ENCODE measurements at places on chromosomes 11 and 22. TPM values are rescaled to one million over a fixed set of nuclear protein-coding genes. Genes with fewer than 3 reads are reported as not detected.
A peak's percentile ranks its signal among the peaks of the same experiment; 100 is the strongest.

DNA sequence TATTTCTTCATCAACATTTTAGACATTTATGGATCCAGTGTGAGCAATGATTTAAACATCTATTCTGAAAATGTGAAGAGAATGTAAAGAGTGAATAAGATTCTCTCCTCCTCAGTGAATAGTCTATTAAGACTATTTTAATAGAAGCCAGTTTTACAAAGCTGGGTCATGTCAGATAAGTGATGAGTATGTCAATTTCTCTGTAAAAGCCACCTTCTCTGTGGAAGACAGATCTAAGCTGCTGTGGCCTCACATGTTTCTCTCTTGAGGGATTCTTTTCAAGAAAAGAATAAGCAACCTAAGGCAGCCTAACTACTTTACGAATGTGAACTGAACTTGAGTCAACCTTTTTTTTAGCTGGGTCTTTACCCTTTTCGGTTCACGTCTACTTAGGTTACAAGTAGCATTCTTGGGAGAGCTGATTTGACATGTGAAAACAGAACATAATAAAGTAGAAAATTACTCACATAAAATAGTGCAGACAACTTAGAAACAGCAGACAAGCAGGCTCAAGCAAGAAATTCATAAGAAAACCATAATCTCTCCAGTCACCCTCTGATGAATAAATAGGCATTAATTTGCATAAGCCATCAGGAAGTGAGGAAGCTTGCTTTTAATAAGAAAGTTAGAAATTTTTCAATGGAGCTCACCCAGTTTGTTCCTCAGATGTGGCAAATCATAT is 9.9 kb downstream of the CTSC start:
- no peak for DNase-seq

DNA sequence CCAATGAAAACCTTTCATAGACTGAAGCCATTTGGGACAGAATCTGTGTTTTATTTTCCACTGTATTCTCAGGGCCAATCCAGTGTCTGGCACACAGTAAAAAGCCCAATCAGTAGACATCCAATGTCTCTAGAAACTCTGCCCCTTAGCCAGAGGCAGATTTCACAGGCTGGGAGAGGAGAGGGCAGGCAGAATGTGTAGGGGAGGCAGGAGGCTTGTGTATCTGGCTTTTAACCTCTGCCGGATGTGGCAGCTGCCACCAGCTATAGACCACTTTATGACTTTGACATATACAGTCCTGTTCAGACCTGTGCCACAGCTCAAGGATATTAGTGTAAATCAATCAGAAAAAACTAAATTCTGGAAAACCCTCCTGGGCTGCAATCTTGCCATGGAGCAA is 4.4 kb downstream of the EXPH5 start:
- DNase-seq: no peak

DNA sequence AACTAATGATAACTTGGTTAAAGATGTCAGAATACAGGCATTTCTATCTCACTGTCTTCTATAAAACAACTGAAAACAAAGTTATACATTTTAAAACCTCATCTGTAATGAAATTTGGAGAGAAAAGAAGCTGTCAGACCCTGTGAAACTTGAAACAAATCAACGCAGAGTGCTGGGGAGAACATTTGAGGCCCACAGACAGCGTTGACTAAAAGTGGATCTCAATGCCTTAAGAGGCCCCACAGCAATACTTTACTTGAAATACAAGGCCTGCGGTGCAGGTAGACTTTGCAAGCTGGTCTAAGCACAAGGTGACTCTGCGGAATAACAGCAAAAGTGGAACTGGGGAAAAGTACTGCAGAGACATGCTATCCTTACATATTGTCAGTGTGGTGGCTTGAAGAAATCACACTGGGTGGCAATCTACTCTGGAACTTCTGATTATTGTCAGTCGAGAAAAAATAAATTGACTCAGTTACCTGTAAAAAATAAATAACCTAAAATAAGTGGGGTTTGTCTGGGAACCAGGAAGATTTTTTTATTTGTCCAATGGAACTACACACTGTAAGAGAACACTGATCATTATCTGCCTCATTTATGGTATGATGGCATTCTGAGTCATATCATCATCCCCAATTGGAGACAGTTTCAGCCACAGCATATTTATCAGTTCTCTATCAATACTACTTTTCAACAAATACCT is 138.9 kb downstream of the LUZP2 start:
- DNase-seq: no peak

DNA sequence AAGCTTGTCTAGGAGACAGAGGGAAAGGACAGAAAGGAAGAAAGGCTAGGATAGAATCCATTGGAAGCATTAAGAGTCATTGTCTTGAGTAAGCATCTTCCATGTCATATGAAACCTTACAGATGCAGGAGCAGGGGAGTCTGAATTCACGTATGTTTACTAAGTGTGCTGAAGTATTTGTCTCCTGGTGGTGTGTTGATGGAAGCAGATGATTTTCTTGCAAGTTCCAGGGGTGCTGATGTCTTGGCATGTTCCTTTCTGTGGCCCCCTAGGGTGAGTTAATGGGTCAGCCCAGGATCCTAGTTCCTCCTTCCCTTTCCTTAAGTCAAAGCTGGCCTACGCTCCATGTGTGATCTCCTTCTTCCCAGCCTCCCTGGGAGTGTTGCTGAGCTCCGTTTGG is 110.2 kb downstream of the TEAD1 start:
- no peak for DNase-seq

DNA sequence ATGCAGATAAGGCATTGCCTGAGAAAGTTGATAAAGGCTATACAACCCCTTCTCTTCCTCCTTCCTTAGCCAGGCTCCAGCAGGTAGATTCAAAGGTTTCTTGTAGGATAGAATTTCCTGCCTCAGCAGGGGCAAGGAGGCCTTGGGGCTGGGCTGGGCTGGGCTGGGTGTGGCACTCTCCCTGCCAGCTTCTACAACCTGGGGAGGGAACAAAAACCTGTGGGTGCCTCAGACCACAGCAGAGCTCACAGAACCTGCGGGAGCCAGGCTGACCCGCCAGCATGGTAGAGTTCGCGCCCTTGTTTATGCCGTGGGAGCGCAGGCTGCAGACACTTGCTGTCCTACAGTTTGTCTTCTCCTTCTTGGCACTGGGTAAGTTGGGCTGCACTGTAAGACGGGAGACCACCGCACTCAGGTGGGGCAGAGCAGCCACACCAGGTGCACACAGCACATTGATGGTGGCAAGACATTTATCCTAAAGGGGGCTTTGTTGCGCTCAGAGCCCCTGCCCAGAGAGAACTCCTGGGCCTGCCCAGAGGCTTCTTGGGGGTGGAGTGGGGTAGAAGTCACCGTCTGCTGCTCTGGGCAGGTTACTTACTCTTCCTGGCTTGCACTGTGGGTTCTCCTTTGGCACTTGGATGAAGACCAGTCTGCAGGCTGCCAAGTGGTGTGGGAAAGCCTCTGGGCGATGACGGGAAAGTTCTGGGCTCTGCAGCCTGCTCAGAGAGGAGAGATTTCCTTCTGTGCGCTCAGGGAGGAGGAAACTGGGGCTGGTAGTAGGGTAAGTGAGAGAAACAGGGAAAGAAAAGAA is at the start of gene MOGAT2:
TSS of gene MOGAT2 (plus strand) at position 231 of the 811 bp plus-strand sequence. CDS start at position 282, 51 bp downstream.
- no peak for DNase-seq

The KCTD14 gene
- polyA plus RNA-seq: 2.7 TPM

The ST14 gene
- polyA plus RNA-seq: 0.05 TPM

GRCh38 chr11:121592708-121593107 is 139.9 kb upstream of the SORL1-AS1 start:
- no peak for DNase-seq

DNA sequence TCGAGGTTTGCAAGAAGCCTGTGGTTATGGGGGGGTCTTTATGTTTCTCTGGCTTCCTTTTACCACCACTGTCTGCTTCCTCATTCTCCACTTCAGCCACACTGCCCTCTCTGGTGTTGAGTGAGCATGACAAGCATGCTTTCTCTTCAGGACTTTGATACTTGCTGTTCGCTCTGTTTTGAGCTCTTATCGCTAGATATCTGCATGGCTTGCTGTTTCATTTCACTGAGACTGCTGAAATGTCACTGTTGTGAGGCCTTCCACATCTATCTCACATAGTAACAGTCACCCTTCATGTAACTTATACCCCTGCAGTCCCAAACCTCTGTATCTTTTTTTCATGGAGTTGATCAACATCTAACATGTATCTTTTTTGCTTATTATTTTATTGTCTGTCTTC is 59.8 kb downstream of the TMEM135 start:
- DNase-seq: peak; percentile 50

DNA sequence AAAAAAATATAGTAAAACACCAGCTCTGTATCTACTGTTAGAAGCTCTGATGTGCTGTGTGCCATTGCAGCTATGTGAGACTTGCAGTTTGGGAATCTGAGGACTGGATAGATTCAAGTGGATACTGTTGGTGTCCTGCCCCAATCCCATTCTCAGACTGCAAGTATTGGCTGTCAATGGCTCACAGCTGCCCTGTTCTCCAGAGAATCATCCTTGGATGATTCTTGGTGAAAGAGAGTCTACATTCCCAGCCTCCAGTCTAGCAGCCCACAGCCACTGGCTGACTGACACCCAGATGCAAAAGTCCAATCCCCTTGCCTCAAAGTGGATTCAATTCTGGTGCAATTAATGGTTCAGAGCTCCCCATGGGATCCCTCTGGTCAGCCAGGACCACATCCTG is 206.1 kb upstream of the MTNR1B start:
- DNase-seq: no peak

All from A549 (cell line).